CMK (cell line): ENCODE measurements at places on chromosomes 12 and 14.

DNA sequence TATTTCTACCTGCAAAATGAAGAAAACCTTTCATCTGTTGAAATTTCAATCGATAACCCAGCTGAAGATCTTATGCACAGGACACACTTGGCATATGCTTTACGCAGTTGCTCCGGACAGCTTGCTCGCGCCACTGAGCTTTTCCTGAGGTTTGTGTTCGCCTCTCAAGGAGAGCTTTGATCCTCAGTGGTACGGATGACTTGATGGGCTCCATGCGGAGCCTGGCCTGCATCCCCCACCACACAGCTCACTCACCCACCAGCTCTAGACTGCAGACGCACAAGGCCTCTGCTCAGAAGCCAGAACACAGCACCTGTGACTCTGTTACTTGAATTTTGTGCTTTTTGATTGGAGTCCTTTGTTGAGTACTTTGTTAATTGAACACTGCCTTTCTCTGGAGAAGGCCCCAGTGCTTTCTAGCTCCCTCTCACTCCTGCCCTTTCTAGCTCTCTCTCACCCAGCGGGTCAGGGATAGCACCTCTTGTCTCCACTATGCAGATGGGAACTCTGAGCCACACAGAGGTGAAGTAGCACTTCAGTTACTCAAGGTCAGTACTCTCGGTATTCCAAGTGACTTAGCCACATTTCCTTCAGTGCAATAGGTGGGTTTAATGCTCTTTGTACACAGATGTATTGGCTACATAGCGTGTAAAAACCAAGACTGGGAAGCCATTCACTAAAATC, 52.1 kb downstream of the TBC1D30 start:
- DNase-seq = no peak

DNA sequence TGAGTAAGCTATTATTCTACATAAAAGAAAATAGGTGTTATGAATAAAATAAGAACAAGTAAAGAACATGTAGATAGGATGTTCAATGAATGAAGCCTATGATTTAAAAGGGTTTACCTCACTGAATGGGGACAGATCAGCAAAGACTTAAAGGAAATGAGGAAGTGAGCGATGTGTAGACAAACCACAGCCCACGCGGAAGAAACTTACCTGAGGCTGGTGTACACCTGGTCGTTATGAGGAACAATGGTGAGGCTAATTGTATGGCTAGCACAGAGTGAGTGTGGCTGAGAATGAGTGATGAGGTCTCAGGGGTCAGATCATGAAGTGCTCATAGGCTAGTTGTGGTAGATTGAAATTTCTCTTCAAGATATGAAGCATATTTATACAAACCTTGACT, 221.7 kb downstream of the ALG10B start:
- no peak for DNase-seq

DNA sequence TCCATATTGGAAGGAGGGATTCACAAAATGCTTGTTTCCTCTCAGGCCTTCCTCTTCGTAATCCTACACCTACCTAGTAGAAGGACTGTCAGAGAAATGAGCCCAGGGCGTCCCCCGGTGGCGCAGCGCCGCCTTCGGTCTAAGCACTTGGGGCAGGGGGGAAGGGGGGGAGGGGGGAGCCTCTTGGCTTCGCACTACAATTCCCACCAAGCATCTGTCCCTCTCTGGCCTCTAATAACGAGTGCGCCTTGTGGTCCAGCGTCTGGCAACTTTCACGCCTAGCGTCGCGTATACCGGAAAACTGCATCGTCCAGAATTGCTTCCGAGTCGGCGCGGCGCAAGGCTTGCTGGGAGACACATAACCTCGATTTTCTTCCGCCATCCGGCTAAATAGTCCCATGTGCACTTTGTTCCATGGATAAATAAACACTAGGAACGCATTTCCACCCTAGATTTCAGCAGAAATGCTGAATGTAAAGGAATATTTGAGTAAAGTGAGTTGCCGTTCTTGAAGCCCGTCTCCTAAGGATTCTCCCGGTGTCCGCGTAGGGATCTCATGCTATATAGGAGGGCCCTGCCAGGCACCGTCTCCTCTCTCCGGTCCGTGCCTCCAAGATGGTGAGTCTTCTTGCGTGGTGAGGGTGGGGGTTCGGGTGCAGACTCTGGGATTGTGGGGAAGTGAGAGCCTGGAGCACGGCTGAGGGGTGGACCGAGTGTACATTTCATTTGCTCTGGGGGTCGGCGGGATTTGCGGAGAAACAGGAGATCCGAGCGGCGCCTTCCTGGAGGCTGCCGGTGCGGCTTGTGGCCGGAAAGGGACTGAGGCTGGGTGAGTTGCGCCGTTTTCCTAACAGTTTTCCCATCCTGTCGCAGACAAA, at the start of gene RPS26:
RPS26 (plus strand) TSS at position 367 of the 878 bp plus-strand sequence; CDS start at position 616, 249 bp downstream.
- peak; percentile 98 for DNase-seq

DNA sequence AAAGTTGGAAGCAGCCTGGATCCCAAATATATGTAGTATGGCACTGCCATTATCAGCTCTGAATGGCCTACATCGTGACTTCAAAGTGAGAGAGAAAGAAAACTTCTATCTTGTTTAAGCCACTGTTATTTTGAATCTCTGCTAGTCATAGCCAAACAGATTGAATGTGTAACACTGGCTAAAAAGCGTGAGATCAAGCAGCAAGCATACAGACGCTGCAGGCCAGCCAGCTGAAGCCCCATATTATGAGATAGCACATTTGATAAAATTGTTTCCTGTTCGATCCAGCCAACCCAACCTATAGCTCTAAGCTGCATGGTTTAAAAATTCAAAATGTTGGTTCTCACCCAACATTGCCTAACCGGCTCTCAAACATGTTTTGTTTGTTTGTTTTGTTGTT, 95.0 kb downstream of the DUSP6 start:
- no peak for DNase-seq

- DNase-seq = no peak
Observed at GRCh38 chr12:112714166-112714710, 77.3 kb upstream of the RPH3A start.

DNA sequence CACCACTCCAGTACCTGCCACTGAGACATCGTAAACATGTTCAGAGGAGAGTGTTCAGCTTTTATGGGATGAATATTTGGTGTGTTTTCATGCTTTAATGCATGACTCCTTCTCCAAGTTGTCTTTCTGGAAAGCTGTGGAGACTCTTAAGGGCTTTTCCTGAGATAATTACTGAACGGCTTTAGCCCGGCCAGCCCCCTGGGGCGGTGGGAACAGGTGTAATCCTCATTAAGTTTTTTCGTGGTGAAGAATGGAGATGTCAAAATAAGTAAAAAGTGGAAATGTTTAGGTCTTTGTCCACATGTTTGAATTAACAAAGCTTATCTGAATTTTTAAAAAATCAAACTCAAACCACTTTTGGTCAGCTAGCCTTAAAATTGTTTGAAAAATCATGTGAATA, 1.5 kb downstream of the SYNE2 start:
- no peak for DNase-seq

GRCh38 chr12:78928200-78929074, 63.9 kb downstream of the SYT1 start:
- no peak for DNase-seq

DNA sequence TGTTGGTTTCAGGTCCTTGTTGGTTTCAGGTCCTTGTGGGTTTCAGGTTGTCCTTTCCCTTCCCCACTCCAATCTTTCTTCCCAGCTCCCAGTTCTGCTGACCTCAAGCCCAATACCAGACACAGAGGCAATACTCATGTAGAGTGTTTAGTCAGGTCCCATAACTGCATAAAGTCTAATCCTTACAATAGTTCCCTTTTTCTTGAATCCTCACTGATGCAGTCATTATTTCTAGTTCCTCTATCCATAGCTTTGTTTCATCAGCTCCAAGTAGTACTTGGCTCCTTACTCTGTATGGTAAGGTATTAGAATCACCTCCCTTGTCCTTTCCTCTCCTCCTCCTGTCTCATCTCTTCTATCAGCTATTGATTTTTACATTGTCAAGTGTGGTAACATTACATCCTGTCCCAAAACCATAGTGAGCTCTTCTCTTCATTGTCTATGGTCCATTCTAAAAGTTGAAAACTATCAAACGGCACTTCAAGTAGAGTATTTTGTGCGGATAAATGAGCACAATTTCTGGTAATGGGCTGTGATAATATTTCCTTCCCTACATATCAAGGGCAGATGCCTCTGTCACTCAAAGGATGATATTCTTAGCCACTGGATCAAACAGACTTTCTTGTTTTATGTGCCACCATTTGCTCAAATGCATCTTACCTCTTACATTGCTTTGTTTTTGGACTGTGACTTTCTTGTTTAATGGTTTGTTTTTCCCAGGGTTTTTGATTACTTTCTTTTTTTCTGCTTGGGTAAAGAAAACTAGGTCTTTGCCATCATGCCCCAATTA, 57.2 kb upstream of the JDP2 start:
- no peak for DNase-seq

- DNase-seq = no peak
Observed at GRCh38 chr14:44962334-44963043, 499 bp downstream of the TOGARAM1 start.

GRCh38 chr12:132888852-132889251, 1.4 kb upstream of the CHFR start:
- DNase-seq = no peak

- DNase-seq = no peak
Observed at GRCh38 chr12:57473886-57474285, 5.8 kb downstream of the ARHGAP9 start.

DNA sequence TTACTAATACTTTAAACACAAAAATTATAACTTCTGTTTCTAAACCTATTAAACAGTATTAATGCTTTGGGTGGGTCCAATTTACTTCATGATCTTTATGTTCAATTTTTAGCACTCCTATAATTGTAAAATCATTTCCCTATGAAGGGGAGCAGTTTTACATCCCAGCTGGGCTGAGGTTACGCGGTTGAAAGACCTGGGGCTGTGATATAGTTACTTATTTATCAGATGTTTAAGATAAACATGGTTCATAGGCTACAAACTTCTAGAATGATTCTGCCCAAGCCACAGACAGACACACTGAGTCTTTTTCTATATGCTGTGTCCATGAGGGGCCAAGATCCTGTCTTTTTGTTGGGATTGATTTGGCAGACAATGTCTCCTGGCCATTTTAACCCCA, 44.4 kb downstream of the DYRK2 start:
- no peak for DNase-seq

DNA sequence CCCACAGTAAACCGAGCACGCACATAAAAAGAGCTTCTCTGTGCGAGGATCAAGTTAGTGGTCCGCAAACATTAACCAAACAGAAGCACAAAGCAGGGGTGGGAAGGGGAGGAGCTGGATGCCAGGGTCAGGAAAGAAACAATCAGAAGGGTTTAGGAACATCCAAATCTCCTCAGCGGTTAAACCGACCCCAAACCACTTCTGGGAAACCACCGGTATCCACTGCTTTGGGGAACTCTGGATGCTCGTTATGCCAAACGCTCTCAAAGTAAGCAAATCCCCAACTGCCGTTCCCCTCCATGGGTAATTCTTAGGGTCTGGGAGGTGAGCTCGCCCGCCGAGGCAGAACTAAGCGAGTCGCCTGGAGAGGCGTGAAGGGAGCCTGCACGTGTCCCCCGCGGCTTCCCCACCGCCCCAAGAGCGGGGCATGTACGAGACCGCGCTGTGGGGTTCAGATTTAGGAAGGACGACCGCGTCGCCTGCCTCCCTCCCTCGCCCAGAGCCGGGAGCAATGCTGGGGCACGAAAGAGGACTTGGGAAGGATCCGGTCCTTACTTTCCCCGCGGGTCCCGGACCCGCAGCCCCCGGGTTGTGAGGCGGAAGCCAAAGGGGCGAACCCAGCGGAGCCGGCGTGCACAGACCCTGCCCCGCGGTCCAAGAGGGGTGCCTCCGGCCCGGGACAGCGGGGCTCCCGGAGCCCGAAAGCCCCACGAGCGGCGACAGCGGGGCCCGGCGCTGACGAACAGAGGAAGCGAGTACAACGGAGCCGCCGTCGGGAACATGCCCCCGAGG, 711 bp downstream of the SBNO1 start:
- no peak for DNase-seq

GRCh38 chr12:75735853-75736252, 224.4 kb upstream of the KRR1 start:
- DNase-seq = no peak

- DNase-seq = no peak
Observed at GRCh38 chr12:123571343-123571813, 13.0 kb upstream of the TMED2 start.
